ENCODE measurements at places on chromosomes 1 and 21.

GRCh38 chr1:31012210-31012924 is 53.1 kb downstream of the PUM1 start:
- DNase-seq, result no peak

DNA sequence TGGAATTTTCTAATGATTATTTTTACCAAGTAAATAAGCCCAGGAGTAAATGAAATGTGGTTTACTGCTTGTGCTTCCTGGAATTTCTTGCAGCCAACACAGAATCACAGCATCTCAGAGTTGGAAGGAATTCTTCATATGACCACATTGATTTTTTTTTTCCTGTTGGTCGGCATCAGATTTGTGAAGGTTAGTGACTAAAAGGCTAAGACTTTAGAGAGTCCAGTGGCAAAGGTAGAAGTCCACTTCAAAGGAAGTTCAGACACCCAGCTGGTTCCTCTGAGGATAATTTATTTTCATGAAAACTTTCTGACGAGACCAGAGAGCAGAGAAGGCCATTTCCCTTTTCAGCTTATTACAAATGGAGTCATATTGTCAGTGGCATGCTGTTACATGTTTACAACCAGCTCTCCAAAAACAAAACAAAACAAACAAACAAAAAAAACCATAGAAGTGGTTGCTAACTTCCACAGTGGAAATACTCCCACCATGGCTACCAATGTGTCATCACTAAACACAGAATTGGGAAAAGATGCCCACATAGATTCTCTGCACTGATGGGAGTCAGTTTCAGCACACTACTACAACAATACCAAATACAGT is 77.2 kb upstream of the CDC42BPA start:
- DNase-seq, result no peak

GRCh38 chr1:183881387-183882131 is 76.6 kb downstream of the RGL1 start:
- no peak for DNase-seq

GRCh38 chr1:114341856-114342255 is 169.1 kb downstream of the TRIM33 start:
- DNase-seq, result no peak

GRCh38 chr1:76269155-76269554 is 194.6 kb downstream of the ST6GALNAC3 start:
- no peak for DNase-seq
